ENCODE measurements at places on chromosomes 1 and 21.

- no peak for DNase-seq
Measured at GRCh38 chr1:55943012-55943411, 636.4 kb downstream of the PLPP3 start.

GRCh38 chr1:52111492-52111891, 30.4 kb upstream of the ZFYVE9 start:
- DNase-seq = no peak

GRCh38 chr1:97864615-97865014, 56.2 kb downstream of the DPYD start:
- DNase-seq = no peak

DNA sequence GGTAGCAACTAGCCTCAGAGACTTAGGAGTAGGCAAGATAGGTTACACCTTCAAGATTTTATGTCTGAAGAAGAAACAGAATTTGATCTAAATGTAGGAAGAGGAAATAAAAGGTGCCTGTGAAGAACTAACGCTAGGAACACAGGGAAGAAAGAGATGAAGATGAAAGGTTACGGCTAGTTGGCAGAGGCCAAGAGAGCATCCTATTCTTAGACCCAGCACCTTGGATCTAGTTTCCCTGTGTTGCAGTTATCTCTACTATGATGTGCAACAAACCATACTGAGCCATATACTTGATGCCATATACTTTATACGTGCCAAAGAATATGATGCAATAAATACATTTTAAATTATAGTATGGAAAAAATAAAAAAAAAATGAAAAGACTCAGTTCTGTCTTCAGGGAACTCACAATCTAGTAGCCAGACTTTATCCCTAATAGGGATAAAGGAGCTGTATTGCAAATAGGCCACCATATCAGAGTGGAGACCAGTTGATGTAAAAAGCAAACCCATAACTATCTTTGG, 181.1 kb downstream of the PBX1 start:
- DNase-seq = no peak

Measured in stimulated activated CD8-positive, alpha-beta memory T cell treated with anti-CD3 and anti-CD28 coated beads, Interleukin-7, amount 100 ng/mL, for 1 hour (primary cell).